Stimulated activated CD4-positive, alpha-beta T cell treated with anti-CD3 and anti-CD28 coated beads, Interleukin-15, amount 100 ng/mL, for 48 hours (primary cell): ENCODE measurements at places on chromosomes 3 and 15.

GRCh38 chr3:158127250-158128219 is 17.6 kb downstream of the RSRC1 start:
- no peak for DNase-seq

DNA sequence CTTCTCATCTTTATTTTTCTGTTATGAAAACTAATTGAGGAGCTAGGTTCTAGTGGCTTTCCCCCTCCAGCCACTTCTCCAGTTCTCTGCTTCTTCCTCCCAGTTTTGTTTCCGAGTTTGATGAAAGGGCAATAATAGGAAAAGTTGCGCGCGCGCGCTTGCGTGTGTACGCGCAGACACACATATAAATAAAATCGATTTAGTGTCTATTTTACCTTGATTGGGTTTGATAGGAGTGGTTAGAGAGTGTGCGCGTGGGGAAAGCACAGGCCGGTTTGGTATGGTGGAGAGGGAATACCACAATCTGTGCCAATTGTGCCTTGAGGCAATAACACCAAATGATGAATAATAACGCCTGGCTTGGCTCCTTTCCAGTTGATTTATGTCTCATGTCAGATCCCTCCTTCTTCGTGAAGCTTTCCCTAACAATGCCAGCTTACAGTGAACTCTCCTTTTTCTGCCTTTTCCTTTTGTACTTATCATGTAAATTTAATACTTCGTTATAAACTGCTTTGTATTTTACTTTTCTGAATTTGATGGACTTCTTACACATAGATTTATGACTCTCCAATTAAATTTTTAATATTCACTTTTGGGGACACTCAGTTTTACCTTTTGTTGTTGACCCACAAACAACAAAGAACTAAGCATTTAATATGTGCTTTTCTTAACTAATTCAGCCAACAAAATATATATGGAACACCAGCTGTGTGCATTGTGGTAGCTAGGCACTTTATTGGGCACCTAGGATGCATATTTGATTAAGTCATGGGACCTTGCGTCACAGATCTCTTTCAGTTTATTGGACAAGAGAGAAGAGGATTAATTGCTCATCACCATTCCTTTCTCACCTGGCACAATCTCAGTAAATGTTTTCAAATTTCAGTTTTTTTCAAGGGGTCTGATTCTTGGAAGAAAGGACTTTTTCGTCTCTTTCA is 1.7 kb downstream of the TIPARP start:
- DNase-seq: peak; percentile 9

DNA sequence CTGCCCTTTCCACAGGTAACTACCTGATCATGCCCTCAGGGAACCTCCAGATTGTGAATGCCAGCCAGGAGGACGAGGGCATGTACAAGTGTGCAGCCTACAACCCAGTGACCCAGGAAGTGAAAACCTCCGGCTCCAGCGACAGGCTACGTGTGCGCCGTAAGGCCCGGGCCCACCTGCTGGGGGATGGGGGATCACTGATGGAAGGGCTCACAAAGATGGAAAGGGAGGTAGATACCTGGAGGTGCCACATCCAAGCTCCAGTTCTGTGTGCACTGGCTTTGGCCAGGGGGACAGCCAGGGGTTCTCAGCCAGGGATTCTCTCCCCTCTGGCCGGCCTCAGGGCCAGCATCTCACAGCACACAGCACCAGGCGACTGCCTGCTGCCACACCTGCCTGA is 59.4 kb downstream of the BOC start:
- DNase-seq: no peak

- DNase-seq: no peak
Observed at GRCh38 chr15:99371180-99372103, 120.2 kb downstream of the LRRC28 start.

- DNase-seq: peak; percentile 70
Observed at GRCh38 chr3:9946112-9947024, 5.8 kb downstream of the PRRT3 start.
